ENCODE measurements at places on chromosomes 11 and 22.
A peak's percentile ranks its signal among the peaks of the same experiment; 100 is the strongest.

GRCh38 chr22:48258811-48259210 lies 1496.4 kb downstream of the TBC1D22A start:
- DNase-seq: no peak

DNA sequence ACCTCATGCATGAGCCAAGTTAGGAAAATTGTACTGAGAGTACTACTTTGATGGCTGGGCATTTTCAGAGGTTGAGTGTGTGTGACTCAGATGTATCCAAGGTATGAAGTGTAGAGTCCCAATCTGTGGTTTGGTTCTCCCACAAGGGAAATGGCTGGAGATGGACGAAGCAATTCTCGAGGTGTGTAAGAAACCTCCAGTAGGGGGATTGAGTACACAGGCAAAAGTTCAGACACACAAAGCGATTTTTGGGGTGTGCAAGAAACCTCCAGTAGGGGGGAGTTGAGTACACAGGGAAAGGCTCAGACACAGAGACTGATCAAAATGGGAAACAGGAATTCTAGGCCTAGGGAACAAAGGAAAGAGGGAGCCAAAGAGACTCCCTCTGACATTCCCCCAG lies 1536.3 kb downstream of the FAM181B start:
- DNase-seq: no peak

- DNase-seq: no peak
These were observed 109.8 kb downstream of the PTPRJ start for GRCh38 chr11:48090174-48090573.

DNA sequence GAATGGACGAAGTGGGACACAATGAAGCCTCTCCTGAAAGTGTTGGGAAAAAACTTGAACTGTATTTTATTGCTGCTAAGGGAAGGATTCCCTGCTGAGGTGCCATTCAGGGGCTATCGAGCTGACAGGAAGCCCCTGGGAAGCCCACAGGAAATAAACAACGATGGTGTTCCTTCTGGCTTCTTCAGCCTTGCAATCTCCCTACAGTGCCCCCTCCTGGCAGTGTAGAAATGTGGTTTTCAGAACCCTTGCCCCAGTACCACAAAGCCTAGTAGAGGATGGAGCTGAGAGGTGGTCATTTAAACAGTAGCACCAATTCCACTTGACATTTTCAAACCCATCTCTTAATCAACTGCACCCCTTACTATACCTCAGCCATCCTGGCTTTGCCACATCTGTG lies 676.7 kb upstream of the ARHGAP42 start:
- DNase-seq: no peak

GRCh38 chr22:22380098-22381030 lies 128.2 kb downstream of the ZNF280B start:
- DNase-seq: peak; percentile 49

DNA sequence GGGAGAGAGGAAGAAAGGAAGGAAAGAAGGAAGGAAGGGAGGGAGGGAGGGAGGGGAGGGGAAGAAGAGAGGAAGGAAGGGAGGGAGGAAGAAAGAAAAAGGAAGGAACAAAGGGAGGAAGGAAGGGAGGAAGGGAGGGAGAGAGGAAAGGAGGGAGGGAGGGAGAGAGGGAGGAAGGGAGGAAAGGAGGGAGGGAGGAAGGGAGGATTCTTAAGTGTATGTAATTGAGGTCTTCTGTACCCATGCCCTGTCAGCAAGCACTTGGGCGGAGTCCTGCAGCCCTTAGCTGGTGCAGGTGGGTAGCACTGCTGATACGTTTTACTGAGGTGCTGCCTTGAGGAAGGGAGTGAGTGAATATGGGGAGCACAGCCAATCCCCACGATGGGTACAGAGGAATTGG lies 56.9 kb upstream of the RASD2 start:
- DNase-seq: no peak

DNA sequence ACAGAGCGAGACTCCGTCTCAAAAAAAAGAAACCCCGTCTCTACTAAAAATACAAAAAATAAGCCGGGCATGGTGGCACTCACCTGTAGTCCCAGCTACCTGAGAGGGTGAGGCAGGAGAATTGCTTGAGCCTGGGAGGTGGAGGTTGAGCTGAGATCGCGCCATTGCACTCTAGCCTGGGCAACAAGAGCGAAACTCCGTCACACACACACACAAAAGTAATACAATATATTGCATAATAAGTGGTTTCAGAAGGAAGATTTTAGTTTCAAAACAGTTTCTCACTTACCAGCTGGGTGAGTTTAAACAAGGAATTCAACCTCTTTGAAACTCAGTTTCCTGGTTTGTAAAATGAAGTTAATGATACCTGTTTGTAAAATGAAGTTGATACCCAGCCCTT lies 32.7 kb upstream of the HTR3A start:
- no peak for DNase-seq

- DNase-seq: peak; percentile 37
These were observed 41.7 kb upstream of the AQP11 start for GRCh38 chr11:77547863-77548551.

DNA sequence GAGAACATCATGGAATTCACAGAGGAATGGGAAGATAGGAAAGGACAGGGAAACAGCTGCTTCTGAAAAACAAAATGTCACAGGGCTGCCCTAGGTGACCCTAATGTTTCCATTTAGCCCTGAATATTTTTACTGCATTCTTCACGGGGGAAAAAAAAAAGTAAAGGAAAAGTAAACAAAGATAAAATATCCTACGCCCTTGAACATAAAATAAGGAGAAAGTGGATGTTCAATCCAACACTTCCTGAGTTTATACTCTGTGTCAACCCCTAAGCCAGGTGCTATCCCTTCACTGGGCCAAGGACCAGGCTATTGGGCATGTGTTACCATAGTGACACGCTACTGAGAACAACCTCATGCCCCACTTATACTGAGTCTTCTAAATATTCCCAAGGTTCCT lies 84.7 kb downstream of the FAM76B start:
- DNase-seq: no peak

DNA sequence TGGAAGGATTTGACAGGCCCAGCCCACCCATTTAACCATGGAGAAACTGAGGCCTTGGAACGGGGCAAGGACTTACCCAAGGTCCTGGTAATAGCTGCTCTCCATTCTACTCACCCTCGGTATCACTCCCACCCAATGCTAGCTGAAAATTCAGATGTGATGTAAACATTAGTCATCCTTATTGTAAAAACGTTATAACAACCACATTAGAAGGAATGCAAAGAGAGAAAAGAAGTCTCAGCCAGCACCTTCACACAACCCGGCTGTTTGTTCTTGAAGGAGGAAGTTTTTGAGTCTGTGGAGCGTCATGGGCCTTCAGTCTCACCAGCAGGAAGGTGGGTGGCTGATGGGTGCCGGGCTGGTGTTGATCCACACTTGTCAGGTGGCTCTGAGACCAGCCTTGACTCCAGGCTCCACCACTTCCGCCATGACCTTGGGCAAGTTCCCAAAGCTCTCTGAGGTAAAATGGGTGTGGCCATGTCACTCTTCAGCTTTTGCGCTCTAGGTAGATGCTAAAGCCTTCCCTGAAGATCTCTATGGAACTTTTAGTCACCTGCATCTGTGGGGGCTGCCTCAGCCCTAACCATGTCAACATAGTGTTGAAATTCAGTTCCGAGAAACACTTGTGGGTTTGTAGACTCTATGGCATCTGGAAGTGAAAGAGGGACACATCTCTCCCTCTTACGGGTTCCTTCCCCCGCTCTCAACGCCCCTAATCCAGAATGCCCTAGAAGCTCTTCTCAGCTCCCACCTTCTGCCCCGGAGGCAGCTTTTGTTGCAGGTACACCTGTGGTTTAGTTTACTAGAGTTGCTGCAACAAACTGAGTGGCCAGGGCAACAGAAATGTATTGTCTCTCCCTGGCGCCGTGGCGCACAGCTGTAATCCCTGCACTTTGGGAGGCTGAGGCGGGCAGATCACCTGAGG lies 14.8 kb downstream of the CD6 start:
- DNase-seq: no peak

- DNase-seq: no peak
These were observed 1758.2 kb upstream of the RAG2 start for GRCh38 chr11:38356255-38356654.

DNA sequence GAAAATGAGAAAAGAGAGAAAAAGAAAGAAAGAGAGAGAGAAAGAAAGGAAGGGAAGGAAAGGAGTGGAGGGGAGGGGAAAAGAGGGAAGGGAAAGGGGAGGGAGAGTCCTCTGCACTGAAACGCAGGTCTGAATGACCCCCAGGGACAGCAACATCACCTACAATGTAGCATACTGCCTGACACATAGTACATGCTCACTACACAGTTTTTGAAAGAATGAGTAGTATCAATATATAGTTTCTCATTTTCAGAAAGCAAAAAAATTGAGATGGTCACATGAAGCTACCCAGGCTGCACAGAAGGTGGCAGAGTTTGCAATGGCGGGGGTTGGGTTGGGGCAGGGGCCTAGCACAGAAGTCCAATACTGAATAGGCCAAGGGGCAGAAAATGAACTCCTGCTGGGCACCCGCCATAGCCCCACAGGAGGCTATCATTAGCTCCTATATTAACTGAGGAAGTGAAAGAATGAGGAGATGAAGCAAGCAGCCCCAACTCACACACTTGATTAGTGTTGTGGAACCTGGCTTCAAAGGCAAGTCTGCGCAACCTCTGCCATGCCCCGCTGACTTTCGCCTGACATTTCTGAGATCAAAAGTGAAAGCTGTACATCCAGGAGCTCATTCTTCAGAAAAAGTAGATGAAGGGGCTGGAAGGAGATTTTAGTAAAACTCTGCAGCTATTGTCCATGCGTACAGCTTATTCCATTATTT lies 241.2 kb upstream of the SYN3 start:
- DNase-seq: no peak

DNA sequence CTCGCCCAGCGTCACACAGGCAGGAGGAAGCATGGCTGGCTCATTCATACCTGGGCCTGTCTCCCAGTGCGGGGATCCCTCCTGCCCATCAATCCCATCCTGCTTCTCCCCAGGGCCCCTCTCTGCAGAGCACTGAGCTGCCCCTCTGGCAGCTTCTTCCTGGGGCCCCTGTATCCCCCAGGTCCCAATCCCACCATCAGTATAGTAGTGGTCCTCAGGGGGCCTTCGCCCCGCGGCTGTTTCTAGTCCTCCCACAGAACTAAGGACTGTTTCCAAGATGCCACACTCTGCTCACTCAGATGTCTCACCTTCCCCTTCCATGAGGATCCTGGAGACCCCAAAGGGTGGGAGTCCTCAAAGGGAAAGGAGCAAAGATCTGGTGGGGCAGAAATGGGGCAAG lies 97.6 kb downstream of the PDE2A start:
- peak; percentile 9 for DNase-seq

DNA sequence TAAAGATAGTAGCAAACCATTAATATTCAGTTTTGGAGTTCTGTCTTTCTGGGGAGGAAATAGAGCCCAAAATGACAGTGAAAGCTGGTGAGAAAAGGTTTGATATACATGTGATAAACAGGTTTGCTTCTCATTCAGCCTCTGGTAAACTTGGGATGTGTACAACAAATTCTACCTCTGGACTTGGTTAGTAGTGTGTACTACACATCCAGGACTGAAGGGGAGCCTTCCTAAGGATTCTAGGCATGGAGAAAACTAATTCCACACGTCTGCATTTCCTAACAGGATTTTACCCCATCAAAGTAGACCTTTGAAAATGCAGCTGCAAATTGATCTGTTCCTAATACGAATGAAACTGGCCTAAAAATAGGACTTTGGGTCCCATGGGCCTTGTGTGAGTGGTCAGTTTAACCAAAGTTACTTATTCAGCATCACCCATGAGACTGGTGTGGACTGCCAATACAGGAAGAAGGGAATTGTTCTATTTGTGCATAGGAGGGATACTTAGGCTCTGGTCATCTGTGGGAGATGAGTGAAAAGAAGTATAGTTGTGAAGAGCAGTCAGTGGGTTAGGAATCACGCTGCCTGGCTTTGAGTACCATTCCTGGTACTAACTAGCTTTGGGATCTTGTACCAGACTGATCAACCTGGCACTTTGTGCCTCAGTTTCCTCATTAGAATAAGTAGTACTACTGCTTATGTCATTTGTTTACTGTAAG lies 74.2 kb downstream of the YAP1 start:
- DNase-seq: no peak

DNA sequence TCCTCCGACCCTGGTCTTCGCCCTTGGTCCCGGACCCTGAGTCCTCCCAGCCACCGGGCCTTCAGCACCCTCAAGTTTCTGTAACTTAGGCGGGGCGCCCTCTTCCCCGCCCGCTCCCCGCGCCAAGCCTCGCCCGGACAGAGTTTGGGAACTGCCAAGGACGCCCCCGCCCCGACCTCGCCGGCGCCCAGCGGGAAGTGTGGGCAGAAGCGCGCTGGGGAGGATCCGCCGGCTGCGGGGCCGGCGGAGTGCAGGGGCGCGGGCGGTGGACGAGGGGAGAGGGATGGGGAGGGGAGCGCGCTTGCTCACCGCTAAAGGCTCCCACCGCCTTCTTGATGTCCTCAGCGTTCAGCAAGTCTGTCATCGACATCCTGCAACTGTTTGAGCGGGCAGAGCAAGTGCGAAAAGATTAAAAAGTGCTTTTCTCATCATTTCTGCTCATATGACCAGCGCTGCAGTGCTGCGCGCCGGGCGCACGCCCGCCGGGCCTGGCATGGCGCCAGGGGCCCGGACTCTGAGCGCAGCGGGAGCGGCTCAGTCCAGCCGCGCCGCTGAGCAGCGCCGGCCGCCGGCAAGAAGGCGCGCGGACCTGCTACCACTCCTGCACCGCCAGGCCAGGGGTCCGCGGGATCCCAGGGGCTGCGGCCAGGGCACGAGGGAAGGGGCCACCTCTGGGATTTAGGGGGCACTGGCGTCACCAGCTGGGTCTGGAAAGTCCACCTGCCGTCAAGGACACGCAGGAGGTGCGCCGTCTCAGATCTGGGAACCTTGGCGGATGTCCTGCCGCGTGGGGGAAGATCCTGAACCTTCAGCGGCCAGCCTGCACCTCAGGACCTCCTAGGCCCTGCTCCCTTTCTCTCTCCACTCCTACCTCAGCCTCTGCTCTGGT lies at the start of gene PVALB:
Gene PVALB, minus strand, starts transcription at position 400 of the 889 bp plus-strand sequence. Its CDS starts 30 bp downstream, at position 370.
- DNase-seq: peak; percentile 41

GRCh38 chr11:90476442-90477007 lies 253.7 kb upstream of the CHORDC1 start:
- no peak for DNase-seq

DNA sequence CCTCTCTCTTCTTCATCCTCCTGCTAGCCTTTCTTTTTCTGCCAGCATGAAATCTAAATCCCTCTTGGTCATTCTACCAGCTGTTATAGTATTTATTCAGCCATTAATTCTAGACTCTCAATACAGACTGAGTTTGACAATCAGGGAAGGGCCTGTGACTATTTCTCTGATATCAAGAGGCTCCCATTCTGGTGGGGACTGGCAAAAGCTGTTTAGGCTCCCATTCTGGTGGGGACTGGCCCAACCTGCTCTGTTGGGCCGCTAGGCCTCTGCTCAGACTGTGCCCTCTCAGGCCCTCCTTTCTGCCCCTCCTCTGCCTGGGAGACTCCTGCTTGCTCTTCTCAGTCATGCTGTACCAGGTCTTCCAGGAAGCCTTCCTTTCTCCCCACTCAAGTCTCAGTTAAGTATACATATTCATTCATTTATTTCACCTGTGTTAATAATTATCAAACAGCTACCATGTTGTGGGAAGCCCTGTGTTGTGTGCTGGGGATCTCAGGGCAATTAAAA lies 323.7 kb upstream of the NARS2 start:
- no peak for DNase-seq

DNA sequence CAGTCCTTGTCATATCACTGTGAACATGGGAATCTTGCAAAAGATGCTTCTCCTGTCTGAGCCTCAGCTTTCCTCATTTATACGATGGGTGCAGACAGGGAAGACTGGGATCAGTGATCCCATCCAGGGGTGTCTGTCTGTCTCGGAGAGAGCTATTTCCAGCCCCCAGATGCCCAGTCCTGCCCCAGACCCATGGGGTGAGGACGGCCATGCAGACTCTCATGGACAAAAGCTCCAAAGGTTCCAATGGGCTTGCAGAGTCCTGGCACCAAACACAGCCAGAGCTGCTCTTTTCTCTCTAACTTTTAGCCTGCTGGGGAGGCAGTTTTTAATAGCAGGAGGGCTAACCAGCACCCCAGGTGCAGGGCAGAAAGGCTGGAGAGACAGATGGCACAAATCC lies 5.2 kb downstream of the SCUBE1 start:
- no peak for DNase-seq

Data from right hindlimb (tissue), 1 donor.